ENCODE measurements at places on chromosomes 11 and 22.

DNA sequence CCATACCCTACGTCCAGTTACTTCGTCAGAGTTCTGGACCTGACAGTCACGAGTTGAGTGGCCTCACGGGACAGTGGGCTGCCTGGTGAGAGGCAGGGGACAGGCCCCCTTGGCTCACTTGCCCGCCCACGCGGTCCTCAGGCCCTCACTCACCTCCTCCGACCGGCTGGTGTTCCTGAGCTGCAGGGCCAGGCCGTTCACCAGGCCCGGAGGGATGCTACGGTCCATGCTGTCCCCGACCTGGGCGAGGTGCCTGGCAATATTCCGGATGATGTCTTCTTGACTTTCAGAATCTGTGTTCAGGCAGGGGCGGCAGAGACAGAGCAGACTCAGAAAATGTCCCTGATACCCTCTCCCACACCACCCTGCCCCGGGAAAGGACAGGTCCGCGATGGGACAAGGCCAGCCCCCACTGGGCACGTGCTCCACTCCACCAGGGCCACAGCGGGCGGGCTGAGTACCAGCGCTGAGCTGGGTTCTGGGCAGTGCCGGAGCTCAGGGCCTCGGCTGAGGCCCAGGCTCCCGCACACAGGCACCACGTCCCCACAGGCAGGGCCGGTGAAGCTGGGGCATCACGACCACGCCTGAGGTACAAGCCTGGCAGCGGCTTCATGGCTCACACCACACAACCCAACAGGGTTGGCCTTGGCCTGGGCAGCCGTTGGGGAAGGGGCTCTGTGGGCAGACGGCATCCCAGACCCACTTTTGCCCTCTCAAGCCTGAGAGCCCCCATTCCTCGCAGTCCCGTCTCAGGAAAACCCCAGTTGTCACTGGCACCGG lies 34.9 kb downstream of the BID start:
- no peak for DNase-seq

- DNase-seq = no peak
Measured at GRCh38 chr22:48919187-48919590, 908.5 kb downstream of the BRD1 start.

DNA sequence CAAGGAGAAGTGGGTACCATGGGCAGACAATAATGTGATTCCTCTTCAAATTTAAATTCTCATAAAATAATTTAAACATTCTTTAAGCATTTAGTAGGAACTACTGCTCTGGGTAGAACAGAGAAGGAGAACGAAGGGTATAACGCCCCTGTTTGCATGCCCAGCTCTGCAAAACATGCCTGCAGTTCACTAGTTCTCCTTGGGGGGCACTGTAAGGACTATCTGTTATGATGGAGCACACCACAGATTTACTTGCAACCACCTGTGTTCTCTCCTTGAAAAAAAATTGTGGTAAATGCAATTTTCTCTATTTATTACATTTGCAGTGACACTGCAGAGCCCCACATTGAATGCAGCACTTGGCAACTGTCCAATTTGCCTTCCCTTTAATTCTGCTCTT lies 100.3 kb downstream of the GUCY1A2 start:
- no peak for DNase-seq

DNA sequence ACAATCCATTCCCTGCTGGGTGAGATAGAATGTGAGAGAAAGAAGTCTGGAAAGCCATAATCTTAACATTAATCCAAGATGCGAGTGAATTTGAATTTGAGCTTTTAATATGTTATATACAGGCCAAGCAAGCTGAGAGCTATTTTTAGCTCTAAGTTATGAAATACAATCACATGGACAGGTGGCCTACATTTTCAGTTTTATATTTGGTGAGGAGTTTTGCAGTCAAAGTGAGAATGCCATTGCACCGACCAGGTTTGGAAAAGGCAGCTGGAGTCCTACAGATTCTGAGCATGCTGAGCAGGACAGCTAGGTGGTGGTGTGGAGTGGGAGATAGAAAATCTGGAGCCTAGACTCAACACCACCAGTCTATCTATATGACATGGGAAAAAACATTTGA lies 12.0 kb downstream of the OR5B21 start:
- DNase-seq = no peak

DNA sequence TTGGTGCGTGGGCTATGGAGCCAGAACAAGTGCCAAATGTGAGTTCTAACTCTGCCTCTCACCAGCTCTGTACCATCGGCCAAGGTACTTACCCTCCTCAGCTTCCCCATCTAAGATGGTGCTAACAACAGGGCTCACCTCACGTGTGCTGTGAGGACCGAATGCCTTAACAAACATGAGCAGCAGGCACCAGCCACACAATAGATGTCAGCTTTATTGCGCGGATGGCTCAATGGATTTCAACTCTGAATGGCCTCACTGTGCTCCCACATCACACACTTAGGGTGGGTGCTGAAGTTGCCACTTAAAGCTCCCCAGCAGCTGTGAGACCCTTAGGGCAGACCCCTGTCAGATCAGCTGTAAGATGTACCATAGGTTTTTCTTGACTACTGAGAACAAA lies 24.1 kb downstream of the RELT start:
- DNase-seq = no peak

GRCh38 chr22:17368144-17368543 lies 1.1 kb upstream of the CECR2 start:
- DNase-seq = no peak

GRCh38 chr22:23404689-23405365 lies 175.3 kb downstream of the IGLL1 start:
- DNase-seq = no peak

GRCh38 chr11:14270690-14271542 lies 88.1 kb downstream of the RRAS2 start:
- no peak for DNase-seq

- no peak for DNase-seq
Measured at GRCh38 chr22:20965104-20965887, 1.8 kb upstream of the AIFM3 start.

- DNase-seq = no peak
Measured at GRCh38 chr11:69040051-69040450, 8.7 kb upstream of the TPCN2 start.

- no peak for DNase-seq
Measured at GRCh38 chr11:65592858-65593517, 2.6 kb downstream of the KCNK7 start.

- DNase-seq = no peak
Measured at GRCh38 chr11:100550298-100550697, 136.8 kb upstream of the ARHGAP42 start.

DNA sequence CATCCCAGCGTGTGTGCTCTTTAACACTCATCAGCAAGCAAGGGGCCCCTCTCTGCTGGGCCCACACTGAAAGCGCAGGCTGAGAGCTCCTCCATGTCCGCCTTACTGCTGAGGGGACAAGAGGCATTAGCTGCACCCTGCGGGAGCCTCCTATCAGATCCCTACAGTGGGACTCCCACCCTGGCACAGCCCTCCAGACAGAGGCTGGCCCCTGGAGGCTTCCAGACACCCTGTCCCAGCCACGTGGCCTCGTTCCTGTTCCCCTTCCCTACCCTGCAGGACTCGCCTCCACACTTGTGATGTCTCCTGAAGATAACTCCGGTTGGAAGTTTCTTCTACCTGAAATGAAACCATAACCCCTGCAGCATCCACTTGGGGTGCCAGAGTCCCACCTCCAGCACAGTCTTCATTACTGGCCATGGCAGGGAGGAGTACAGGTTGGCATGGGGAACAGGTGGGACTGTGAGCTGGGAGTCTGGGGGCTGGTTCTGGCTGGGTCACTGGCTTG lies 5.0 kb upstream of the SH3BP1 start:
- DNase-seq = no peak

- no peak for DNase-seq
Measured at GRCh38 chr11:102831489-102832440, 11.6 kb downstream of the MMP3 start.

DNA sequence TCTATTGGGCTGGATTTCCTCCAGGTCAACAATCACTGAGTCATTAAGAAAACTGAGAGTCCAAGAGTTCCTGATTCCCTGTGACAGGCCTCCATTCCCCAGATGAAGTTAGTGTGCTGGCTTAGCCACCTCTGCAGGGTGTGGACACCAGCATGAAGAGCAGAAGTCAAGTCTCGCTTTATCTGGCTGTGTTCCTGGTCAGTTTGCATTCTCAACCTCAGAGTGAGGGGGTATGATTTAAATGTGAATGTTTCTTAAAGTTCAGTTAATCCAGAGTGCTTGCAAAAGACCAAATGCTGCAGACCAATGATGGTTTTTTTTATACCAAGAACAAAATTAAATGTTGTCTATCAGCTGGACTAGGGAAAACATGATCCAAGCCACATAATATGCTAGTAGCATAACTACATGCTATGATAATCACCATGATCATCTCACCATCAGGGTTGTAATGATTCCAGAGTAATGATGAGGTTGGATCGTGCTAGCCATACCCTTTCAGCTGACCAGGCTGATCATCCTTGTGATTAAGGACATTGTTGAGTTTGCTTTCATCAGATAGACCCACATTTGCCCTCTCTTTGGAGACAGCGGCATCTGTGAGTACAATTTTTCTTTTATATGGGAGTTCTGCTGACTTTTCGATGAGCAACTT lies 145.8 kb upstream of the ARHGAP20 start:
- no peak for DNase-seq

DNA sequence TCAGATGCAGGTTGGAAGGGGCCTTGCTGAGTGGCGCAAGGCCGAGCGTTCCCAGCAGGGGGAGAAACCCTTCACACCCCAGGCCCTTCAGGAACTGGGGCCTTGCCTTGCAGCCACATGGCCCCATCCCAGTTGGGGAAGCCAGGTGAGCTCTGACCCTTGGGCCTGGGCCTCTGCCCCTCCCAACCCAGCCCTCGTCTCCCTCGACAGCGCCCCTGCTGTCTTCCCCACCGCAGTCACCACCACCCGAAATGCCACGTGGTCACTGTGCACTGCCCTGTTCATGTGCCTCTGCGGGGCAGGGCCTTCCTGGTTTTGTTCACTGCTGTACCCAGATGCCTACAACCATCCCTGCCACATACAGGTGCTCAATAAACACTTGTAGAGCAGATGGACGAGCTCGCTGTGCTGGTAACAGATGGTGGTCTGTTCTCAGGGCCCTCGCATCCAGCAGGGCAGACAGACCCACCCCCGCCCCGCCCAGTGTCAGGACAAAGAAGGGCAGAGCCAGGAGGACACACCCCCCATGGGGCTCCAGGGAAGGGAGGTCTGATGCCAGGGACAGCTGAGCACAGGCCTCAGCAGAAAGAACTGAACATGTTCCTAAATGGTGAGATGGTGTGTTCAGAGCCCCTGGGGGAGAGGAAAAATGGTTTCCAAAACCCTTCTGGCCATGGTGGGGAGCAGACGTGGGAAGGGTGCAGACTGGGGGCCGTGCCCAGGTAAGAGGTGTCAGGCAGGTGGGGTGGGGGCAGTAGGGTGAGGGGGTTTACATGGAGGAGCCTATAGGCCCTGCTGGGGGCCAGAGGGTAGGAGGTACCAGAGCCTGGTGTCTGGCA lies 3.7 kb downstream of the POLR2L start:
- DNase-seq = no peak

DNA sequence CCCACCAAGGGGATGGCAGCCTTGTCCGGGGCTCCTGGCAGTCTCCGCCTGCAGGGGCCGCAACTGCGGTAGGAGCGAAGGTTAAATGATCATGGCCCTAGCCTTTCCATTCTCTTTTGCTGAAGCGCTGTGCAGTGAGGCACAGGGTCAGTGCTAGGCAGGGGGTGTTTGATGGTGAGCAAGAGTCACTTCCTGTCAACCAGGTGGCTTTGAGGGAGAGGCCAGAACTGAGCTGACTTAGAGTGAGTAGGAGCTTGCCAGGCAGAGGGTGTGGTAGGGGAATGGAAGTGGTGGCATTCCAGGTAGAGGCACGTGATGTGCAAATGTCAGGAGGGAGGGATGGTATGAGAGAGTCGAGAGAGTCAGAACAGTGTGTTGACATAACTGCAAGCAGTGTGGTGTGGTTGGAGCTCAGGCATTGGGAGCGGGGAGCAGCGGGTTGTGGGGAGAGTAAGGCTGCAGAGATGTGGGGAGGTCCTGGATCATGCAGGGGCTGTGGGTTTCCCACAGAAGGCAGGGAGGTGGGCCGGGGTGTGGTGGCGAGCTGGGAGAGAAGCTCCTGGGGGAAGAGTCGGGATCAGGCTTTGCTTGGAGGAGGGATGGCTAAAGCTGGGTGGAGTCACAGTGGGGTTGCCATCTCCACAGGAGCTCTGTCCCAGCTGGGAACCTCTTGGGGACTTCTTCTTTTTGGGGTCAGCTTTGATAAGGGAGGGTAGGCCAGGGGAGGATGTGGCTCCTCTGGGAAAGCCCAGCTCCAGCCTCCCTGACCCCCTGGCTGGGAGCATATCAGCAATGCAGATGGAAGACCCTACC lies 33.3 kb downstream of the AMPD3 start:
- DNase-seq = no peak

- no peak for DNase-seq
Measured at GRCh38 chr22:48302657-48303368, 1524.9 kb downstream of the BRD1 start.

DNA sequence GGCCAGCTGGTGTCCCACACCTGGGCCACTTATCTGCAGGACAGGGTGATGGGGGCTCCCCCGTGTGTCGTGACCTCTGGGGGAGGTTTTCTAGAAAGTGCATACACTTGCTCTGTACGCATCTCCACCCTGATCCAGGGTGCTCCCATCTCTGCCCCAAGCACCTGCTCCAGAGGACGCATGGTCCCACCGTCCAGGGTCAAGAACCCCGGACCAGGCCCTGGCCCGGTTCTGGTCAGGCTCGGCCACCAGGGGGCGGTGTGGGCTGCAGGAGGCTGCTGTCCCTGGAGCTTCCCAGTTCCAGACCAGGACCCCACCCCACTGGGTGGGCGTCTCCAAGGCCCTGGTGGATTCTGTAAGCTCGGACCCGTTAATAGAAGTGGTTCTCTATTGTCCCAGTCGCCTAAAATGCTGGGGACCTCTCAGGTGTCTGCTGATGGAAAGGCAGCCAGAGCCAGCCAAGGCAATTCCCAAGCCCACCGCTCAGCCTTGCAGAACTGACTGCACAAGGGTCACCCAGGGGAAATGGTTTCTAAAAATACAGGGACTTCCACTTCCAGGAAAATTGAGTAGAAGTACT lies 34.7 kb upstream of the SEPTIN5 start:
- no peak for DNase-seq

GRCh38 chr11:20112291-20113148 lies 47.8 kb downstream of the DBX1 start:
- DNase-seq = no peak

DNA sequence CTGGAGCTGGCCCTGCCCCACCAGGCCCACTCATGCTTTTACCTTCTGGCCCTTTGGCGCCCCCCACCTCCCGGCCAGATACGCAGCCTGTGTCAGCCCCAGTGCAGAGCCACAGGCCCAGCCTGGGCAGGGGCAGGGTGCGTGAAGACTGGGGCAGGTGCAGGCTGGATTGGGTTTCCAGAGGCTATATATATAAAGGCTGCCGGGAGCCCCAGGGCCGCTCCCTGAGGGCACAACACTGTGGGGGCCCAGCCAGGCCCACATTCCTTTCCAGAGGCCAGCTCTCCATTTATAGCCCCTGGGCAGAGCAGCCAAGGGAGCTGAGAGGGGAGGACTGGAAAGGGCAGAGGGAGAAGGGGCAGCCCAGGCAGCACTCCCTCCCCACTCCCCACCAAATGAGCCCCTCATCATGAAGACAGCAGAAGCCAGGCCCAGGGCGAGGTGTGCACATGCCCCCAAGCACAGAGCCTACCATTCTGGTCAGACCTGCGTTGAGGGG lies 5.0 kb upstream of the MYOD1 start:
- DNase-seq = no peak
